DMS53 (cell line): ENCODE measurements at places on chromosomes 12 and 14.

DNA sequence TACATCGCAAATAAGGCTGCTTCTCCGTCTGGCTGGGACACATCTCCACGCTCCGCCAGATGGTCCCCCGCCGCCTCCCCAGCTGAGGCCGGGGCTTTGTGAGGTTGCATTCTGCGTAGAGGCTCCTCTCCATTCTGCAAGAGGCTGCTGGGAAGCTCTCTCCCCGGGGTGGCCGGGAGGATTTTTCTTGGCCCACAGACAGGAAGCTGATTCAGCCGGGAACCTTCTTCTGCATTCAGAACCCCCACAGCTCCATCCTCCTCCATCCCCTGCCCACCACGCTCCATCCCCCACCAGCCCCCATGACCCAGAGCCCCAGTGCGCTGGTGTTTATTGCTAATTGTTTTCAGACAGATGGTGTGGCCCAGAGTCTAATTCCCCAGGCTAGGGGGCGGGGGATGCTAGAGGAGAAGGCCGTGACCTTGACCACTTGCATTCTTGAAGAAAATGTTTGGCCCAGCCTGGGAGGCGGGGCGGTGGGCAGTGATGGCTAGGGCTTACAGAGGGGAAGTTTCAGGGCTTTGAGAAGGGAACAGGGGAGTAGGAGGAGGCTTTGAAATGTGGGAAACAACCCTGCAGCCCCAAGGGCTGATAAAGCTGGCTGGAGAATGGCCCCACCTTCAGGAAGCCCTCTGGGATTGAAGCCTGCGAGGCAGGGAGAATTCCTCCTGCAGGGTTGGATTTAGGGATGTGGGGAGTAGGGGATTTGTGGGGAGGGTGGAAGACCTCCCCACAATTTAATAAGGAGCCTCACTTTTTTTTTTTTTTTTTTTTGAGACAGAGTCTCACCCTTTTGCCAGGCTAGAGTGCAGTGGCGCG, 88.5 kb upstream of the NCOR2 start:
- DNase-seq: peak; percentile 76

GRCh38 chr12:72390146-72390545, 118.0 kb downstream of the TRHDE start:
- no peak for DNase-seq

DNA sequence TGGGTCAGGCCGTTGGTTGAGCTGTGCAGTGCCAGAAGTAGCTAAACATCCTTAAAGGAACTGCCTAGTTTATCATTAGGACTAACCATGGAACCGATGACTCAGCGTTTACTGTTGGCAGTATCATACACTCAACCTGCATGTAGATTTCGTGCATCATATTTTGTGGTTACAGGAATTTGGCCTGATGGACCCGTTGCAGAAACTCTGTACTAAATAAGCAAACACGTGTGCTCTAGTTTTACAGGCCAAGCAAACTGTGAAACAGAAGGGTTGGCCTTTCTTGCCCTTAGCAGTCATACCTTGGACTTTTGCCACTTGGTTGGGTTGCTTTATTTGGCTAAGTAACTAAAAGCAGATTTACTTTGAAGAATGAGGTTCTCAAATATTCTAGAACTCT, 35.6 kb downstream of the DGLUCY start:
- peak; percentile 6 for DNase-seq

DNA sequence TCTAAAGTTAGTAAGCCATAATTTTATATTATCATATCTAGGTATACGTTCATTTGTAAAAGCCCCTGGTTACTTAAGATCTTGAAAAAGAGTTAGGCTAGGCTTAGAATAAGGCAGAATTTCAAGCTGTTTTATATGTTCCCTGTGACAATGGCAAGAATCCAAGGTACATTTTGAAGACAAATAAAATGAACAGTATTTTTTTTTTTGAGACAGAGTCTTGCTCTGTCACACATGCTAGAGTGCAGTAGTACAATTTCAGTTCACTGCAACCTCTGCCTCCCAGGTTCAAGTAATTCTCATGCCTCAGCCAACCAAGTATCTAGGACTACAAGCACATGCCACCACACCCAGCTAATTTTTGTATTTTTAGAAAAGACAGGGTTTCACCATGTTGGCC, 139.2 kb downstream of the DUSP6 start:
- no peak for DNase-seq

DNA sequence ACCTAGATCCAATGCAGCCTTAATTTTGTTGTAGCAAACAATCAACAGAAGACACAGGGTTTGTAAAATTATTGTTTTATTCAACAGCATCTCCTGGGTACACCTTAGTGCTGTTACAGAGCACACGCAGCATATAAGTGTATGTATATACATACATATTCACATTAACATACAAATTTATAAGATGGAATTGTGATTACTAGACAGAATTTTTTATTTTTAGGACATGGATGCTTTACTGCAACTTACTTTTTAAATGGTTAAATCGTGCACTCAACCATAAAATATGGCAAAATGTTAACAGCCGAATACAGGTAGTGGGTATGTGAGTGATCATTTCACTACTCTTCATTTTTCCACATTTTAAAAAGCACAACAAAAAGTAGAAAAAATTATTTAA, 16.6 kb downstream of the HEATR5A start:
- DNase-seq: no peak

GRCh38 chr14:66530526-66530925, 22.6 kb downstream of the GPHN start:
- DNase-seq: no peak

GRCh38 chr12:54229624-54230212, 40.9 kb upstream of the SMUG1 start:
- DNase-seq: no peak

DNA sequence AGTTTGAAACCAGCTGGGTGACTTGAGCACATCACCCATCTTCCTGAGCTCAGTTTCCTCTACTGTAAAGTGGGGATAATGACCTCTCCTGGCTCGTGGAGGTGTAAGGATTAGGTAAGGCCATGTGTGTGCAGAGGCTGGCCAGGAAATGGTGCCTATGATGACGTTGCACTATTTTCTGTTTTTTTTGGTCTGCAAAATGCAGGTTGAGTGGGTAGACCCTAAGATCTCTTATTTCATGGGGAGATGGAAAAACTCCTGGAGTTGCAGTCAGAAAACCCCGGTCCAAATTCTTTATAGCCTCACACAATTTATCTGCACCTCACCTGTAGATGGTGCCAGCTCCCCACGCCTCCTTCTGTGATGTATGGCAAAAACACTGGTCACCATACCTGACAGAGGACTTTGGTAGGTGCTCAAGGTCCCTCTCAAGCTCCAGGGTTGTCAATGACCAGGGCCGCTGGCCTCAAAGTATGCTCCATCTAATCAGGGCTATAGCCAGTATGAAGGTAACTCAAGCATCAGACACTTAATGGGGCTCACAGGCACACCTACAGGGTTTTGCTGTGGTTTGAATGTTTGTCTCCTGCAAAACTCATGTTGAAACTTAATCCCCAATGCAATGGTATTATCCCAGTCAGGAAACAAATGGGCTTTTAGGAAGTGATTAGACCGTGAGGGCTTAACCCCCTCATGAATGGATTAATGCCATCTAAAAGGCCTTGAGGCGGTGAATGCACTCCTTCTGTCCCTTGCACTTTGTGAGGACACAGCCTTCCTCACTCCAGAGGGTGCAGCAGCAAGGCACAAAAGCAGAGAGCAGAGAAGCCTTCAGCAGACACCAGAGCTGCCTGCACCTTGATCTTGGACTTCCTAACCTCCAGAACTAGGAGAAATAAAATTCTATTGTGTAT, 17.6 kb downstream of the C14orf132 start:
- peak; percentile 76 for DNase-seq

DNA sequence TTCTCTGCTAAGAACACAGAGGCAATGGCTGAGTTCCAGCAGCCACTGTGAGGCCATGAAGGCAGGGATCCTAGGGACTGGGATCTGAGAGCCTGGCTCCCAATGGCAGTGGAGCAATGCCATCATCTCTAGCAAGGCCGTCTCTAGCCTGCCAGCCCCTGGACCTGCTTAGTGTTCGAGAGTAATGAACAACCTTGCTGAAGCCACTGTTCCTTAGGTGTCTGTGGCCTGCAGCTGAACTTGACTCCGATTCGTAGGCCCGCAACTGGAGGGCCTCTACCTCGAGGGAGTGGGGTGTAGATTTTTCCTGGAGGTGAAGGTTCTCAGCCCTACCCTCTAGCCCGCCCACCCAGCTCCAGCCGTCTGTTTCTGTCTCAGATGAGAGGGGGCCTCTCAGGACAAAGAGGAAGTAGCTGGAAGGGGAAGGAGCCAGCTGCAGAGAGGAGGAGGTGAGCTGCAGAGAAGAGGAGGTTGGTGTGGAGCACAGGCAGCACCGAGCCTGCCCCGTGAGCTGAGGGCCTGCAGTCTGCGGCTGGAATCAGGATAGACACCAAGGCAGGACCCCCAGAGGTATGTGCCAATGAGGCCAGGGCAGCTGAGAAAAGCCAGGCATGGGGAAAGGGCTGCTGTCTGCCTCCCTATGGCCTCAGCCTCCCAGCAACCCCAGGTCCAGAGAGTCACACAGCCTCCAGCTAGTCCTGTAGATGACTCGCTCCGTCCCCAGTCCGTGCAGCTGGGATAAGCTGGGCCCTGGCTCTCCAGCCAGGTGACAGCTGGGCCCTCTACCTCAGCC, at the start of gene PLD4:
Gene PLD4 (plus strand): TSS at position 459 of the 793 bp plus-strand sequence. CDS start 2,262 bp downstream, outside the sequence.
- peak; percentile 20 for DNase-seq

DNA sequence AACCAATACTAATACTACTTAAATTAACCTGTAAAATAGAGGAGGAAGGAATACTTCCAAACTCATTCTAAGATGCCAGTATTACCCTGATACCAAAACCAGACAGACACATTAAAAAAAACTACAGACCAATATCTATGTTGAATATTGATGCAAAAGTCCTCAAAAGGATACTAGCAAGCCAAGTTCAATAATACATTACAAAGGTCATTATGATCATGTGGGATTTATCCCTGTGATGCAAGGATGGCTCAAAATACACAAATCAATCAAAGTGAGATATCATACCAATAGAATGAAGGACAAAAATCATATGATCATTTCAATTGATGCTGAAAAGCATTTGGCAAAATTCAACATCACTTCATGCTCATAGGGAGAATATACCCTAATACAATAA, 97.2 kb upstream of the ATXN7L3B start:
- no peak for DNase-seq

GRCh38 chr14:76754586-76754985, 6.7 kb upstream of the VASH1 start:
- no peak for DNase-seq

- no peak for DNase-seq
Measured at GRCh38 chr12:32450768-32451167, 51.4 kb downstream of the FGD4 start.

- DNase-seq: peak; percentile 21
Measured at GRCh38 chr12:14961466-14962152, at the start of gene ARHGDIB. Gene ARHGDIB (minus strand): TSS chr12:14961601. CDS start chr12:14950712, 10,889 bp downstream.

- DNase-seq: no peak
Measured at GRCh38 chr12:148676-149416, 65.1 kb downstream of the SLC6A12 start.

DNA sequence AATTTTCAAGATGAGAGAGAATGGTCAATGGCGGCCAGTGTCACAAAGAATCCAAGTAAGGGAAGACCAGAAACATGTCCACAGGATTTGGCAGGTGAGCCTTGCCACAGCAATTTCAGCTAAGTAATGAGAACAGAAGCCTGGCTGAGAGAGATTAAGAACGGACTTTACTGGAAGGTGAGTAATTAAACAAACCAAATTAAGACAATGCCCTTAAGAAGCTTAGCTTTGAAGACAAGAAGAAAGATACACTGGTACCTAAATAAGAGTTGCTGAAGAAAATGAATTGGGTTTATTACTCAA, 145.4 kb upstream of the PLEKHG7 start:
- no peak for DNase-seq

- peak; percentile 63 for DNase-seq
Measured at GRCh38 chr14:60657456-60658210, 8.4 kb upstream of the SIX1 start.

- DNase-seq: no peak
Measured at GRCh38 chr12:96424601-96425000, 24.4 kb upstream of the CDK17 start.

- DNase-seq: no peak
Measured at GRCh38 chr12:25993901-25994651, 35.6 kb downstream of the RASSF8 start.

DNA sequence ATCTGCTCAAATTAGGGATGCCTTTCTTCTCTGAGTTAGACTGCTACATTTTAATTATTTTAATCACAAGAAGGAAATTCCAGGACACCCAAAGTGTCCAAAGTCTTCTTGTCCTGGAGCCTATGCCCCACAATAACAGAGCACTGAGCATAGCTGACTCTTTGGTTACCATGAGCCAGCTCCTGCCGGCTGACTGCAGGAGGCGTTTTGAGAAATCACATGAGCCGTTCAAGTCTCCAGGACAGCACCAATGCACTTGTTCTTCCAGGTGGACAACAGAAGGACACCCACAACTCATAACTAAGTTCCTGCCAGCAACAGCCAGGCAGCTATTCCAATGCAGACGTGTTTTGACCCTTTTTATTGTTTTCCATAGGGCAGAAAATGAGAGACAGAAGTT, 46.0 kb upstream of the SRSF5 start:
- DNase-seq: no peak

GRCh38 chr12:27498761-27499160, 25.2 kb upstream of the PPFIBP1 start:
- peak; percentile 43 for DNase-seq

DNA sequence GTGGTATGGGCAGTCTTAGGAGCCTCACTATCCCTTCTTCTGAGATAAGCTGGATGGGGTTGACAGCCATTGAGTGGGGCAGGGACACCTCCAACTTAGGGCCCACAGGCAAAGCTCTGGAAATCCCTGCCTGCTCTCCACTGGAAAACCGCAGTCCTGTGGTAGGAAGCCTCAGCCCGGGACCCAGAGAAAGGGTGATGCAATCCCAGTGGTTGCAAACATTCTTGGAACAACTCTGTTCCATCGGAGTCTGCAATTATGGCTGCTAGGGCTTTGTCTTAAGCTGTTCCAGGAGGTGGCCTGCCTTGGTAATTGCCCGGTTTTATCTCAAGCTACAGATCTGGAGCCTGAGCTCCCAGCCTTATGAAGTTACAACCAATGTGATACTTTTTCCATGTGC, 133.4 kb downstream of the DICER1 start:
- DNase-seq: no peak

DNA sequence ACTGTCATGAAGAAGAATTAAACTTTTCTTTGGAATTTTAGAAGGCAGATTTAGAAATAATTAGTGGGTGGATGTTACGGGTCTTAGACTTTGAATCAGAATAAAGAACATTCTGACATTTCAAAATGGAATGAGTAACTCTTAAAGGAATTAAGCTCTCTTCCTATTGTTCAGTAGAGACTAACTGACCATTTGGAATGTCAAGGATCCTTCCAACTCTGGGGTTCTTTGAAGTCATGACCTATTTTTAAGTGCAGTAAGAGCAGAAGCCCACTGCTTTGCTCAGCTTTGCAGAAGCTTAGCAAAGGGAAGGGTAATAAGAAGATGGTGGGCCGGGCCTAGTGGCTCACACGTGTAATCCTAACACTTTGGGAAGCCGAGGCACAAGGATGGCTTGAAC, 4.0 kb downstream of the CHURC1 start:
- no peak for DNase-seq

GRCh38 chr12:67991158-67991557, 1.9 kb downstream of the IFNG-AS1 start:
- no peak for DNase-seq
